ENCODE measurements at places on chromosomes 13 and 19.

DNA sequence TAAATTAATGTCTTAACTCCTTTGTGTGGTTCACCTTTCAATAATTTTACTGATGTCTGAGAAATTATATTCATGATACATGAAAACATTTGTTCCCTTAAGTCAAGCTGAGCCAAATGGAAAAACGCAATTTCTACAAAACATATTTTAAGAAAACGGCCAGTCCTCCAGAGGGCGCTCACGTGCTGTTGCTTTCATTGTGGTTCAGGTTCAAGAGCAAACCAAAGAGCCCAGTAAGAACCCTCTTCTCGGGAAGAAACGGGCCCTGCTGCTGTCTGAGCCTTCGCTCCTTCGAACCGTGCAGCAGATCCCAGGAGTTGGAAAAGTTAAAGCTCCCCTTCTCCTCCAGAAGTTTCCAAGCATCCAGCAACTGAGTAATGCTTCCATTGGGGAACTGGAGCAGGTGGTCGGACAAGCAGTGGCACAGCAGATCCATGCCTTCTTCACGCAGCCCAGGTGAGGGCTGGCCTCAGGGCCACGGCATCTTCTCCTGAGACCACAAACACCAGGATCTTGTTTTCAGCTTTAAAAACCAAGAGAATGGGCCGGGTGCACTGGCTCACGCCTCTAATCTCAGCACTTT lies 4.3 kb downstream of the FAAP24 start:
- peak; percentile 8 for DNase-seq

DNA sequence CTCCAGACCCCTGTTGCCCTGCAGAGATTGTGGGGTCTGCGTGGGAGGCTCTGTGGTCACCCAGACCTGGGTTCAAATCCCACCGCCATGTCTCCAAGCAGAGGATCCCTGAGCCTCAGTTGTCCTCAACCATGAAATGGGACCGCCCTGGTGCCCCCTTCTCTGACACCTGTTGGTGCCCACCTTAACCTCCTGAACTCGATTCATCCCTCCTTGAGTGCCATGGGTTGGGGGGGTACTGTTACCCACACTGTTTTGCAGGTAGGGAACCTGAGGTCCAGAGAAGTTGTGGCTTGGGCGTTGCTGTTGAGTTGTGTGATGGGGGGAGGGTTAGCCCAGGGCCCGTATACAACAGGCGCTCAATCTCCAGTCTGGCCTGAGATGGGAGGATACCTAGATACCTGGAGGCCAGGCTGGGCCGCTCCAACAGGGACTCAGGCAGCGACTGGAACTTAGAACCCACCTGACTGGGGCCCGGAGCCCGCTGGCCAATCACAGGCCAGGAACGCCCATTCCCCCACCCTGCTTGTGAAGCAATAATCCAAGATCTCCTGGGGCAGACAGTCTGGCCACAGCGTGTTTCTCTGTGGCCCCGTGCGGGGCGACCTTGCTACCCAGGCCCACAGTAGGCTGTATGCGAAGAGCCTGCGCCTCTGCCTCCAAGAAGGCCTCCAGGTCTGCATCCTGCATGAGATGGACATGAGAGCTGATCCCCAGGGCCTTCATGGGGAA lies 2.8 kb downstream of the ARID3A start:
- no peak for DNase-seq

GRCh38 chr13:94549232-94550061 lies 46.5 kb downstream of the TGDS start:
- peak; percentile 86 for DNase-seq

GRCh38 chr13:111857846-111858560 lies 208.9 kb upstream of the SOX1 start:
- DNase-seq: no peak

- no peak for DNase-seq
Observed at GRCh38 chr13:107817647-107818287, 397.6 kb downstream of the LIG4 start.

- DNase-seq: no peak
Observed at GRCh38 chr13:82797876-82798275, 1084.4 kb downstream of the SLITRK1 start.

- no peak for DNase-seq
Observed at GRCh38 chr13:50831512-50831911, 12.0 kb downstream of the DLEU7 start.

GRCh38 chr13:42740753-42741152 lies 40.6 kb upstream of the FAM216B start:
- DNase-seq: no peak

DNA sequence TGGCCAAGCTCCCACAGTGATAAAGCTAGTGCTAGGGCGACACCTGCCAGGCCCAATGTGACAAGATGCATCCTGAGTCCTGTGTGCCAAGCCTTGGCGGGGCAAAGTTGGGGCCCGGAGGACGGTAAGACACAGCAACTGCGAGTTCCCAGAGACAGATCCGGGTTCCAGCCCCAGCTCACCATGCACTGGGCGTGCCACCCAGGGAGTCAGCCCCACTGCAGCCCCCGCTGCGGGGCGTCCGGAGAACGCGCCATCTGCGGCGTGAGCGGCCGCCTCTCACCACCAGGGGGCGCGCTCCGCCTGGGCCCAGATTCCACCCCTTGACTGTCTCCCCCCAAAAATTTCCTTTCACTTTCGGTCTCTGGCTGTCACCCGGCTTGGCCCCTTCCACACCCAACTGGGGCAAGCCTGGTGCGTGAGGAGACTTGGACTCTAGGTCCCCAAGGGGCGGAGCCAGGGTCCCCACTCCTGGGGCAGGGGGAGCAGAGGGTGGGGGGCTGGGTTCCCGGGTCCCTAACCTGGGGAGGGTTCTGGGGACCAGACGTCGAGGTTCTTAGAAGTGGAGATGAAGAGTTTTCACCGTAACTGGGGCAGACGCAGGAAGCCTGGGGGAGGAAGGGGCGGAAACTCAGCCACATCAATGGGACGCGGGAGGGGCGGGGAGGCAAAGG lies at the start of gene FLT3LG:
Gene FLT3LG, plus strand, starts transcription at position 348 of the 674 bp plus-strand sequence. CDS start 425 bp downstream, outside the sequence.
- DNase-seq: peak; percentile 77

DNA sequence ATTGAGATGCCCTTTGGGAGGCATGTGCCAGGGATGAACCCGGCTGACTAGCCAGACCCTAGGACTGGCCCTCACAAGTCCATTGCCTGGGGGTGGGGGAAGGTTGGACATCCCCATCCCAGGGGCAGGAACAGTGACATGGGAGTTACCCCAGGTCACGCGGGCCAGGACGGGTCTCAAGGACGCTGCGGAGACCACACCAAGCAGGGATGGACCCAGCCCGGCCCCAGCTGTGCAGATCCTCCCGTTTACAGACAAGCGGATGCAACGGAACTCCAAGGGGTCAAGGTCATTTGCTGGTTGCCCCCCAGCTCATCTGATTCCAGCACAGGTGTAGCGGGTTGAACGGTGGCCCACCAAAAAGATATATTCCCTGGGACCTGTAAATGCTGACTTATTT lies 20.0 kb downstream of the F2RL3 start:
- DNase-seq: no peak

GRCh38 chr19:13906521-13906904 lies 512 bp downstream of the CC2D1A start:
- no peak for DNase-seq

GRCh38 chr13:40469581-40470310 lies 196.7 kb downstream of the FOXO1 start:
- DNase-seq: no peak

DNA sequence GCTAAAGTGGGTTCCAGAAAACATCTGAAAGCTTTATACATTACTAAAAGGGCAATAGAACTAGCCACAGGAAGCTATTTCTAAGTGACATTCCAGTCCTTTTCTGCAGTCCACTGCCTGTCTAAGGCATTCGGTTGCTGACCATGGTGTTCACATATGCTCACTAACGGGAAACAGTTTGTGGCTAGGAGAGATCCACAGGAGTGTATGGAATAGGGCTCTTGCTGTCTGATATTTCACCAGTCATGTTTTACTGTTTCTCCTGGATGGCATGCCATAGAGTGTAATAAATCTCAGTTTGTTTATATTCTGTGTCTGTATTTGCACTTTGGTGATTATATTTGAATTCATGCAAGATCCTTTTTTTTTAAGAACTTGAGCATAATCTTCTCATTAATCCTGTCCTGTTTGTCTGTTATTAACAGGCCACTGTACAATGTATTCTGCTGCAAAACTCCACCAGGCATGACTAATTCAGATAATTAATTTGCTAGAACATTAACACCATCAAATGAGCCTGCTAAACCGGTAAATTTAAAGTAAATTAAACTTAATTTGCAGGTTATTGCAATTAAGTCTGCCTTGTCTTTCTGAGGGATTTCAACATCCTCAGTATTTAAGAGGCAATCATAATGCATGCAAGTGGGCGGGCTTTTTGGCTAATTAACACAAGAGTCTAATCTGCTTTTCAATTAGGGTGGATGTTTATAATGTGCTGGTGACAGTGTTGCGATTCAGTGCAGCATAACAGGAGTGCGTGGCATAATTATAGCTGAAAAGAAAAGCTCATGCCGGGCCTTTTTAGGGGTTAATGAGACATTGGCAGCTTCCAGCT lies 201.3 kb downstream of the POU4F1 start:
- no peak for DNase-seq

- no peak for DNase-seq
Observed at GRCh38 chr13:37313372-37313771, 207.9 kb upstream of the CSNK1A1L start.

Measured in stimulated activated CD8-positive, alpha-beta memory T cell treated with anti-CD3 and anti-CD28 coated beads, Interleukin-4, amount 100 ng/mL, for 4 hours (primary cell).